ENCODE measurements at places on chromosomes 2 and 18.

DNA sequence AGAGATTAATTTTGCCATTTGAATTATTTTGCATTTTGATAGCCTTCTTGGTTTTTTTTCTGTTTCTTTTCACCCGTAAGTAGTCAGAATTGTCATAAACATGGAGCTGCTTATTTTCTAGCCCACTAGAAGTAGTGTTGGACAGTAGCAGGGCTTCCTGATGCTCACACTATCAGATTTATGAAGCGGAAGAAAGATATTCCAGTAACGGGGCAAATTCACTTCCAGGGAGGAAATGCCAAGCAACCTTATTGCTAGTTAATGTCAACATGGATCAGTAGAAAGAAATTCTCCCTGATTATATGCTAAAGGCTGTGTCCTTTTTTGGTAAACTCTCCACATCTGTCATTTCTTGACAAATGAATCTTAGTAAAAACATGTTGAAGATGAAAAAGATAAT, 19.2 kb upstream of the ADAM23 start:
- DNase-seq, result no peak

- no peak for DNase-seq
Measured at GRCh38 chr18:24073791-24074190, 59.2 kb downstream of the TTC39C start.

- DNase-seq, result no peak
Measured at GRCh38 chr2:24058564-24059271, 9.2 kb downstream of the FKBP1B start.

DNA sequence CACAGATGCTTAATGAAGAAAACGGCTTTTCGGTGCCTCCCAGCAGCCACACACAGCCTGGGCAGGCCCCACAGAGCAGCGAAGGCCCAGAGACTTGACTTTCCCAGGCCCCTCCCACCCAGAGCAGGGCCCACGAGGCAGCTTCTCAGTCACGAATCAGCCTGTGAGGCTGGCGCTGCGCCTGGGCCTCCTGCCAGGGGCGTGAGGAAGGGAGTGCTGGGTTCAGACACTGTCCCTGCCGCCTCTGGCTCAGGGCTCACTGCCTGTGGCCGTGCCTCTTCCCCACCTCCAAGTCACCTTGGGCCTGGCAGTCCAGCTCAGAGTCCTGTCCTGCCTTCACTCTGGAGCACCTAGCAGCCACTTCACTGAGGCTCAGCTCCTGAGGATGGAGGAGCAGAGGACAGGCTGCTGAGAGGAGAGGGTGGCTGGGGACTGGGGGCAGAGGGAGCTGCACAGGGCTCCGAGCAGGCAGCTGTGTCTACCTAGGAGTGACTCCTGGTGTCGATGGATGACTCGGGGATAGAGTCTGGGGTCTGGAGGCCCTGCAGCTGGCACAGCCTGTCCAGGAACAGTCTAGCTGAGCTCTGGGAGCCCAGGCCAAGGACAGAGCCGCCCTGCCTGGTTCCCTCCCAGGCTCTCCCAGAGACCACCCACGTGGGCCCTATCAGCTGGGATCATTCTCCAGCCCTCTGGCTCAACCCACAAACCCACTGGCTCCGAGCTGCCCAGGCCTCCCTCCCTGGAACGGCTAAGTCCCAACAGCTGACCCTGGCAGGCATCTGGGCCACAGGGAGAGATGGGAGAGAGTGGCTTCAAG, 36.4 kb upstream of the FOSL2 start:
- no peak for DNase-seq

DNA sequence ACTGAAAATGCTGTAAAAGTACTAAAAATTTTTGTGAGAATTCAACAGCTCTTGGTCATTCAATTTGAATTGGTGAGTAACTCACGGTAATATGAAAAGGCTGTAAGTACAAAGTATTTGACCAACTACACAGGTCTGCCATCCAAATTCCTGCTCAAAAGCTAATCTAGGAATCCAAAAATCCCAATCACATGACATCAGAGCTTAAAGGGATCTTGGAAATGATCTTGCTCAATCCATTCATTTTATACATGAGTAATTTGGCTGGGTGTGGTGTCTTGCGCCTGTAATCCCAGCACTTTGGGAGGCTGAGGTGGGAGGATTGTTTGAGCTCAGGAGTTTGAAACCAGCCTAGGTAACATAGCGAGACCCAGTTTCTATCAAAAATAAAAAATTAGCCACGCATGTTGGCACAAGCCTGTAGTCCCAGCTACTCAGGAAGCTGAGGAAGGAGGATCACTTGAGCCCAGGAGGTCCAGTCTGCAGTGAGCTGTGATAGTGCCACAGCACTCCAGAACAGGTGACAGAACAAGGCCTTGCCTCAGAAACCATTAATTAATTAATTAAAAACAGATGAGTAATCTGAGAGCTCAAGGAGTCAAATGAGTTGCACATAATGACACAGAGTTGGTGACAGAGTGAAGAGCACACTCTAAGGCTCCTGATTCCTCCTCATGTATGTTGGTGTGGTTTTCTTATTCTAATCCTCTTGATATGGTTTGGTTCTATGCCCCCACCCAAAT, 19.8 kb downstream of the SPIRE1 start:
- no peak for DNase-seq

- DNase-seq, result no peak
Measured at GRCh38 chr18:48356909-48357631, 52.1 kb downstream of the ZBTB7C start.

- DNase-seq, result no peak
Measured at GRCh38 chr2:240913810-240914644, 7.9 kb downstream of the CROCC2 start.

DNA sequence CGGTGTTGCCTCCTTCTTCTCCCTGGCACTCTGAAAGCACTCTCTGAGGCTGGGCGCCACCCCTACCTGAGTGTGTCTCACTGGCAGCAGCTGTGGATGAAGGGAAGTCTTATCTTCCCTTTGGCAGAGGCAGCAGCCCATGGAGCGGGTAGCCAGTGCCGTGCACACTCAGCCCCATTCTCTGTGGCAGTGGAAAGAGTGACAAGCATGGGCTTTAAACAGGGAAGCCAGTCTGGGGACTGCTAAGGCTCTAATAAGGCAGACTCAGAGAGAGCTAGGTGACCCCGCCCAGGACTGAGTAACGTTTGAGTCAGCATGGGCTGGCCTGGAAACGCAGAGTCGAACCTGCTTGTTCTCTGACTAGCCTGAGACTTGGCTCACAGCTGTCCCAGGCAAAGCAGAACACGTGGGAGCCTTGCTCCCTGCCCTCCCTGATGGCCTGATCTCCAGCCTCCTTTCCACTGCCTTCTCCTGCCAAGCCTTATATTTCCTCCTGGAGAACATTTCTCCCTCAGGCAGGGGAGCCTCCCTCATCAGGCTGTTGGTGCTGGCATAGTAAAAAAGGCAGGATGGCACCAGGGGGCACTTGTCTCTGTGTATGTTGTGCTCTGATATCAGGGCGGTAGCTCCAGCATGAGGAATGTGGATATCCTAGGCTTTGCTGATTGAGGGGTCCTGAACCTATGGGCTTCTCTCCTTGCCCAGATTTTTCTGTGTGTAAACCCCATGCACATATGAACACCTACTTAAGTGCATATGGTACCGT, 93.9 kb upstream of the LGALSL start:
- DNase-seq, result no peak

GRCh38 chr2:237514474-237515130, 27.6 kb downstream of the MLPH start:
- DNase-seq, result no peak

GRCh38 chr2:127094509-127095366, 12.2 kb downstream of the BIN1 start:
- DNase-seq, result no peak

DNA sequence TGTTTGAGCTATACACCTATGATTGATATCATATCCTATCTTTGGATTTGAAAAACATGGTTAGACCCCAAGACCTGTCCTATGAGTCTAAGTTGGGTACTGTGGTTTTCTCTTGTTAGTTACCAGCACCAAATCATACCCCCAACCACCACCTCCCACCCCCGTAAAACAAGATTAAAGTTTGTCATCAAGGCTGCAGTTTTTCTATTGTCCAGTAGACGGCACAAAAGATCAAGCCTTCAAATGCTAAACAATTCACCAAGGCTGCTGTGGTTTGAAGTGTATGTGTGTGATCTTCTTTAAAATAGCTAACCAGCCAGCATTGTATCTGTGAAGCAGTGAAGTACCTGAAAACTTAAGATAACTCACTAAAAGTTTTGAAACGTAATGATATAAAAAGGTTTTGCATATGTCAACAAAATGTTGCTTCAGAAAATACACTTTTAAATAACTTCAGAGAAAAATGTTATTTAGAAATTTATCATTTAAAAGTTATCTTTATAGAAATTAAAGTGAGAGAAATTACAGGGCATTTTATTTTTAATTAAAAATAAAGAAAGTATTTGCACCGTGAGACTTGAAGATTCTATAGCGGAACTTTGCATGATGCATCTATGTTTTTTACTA, 5.8 kb upstream of the MEIS1 start:
- DNase-seq, result no peak

- no peak for DNase-seq
Measured at GRCh38 chr2:147398996-147399395, 445.8 kb upstream of the ACVR2A start.

DNA sequence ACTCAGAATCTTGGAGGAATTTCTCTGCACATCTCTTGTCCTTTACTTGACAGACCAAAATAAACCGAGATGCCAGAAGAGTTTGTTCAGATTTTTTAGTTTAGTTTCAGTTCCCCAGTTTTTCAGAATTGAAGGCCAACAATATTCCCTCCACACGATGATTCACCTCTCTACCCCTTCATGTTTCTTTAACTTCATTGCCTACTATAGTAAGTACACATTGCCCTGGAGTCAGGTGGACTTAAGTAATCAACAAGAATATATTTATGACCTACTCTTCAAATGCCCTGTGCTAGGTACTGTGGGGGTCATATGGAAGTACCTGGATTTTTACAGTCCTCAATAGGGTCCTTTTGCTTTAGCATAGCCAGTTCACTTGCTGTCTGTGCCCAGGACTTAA, 79.6 kb upstream of the CTLA4 start:
- no peak for DNase-seq

- no peak for DNase-seq
Measured at GRCh38 chr2:65465124-65465523, 32.7 kb upstream of the SPRED2 start.
